Esophagus squamous epithelium (tissue), 5 donors: ENCODE measurements at places on chromosomes 6 and 20.

DNA sequence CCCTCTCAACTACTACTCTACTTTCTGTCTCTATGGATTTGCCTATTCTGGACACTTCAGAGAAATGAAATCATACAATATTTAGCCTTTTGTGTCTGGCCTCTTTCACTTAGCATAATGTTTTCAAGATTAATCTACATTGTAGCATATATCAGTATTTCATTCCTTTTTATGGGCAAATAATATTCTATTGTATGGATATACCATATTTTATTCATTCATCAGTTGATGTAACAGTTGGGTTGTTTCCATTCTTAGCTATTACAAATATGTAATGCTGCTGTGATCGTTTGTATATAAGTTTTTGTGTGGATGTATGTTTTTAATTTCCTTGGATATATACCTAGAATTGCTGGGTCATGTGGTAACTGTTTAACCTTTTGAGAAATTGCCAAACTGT is 23.4 kb downstream of the FAM184A start:
- DNase-seq: no peak

GRCh38 chr20:35515949-35516645 is 13.4 kb downstream of the C20orf173 start:
- DNase-seq: no peak

DNA sequence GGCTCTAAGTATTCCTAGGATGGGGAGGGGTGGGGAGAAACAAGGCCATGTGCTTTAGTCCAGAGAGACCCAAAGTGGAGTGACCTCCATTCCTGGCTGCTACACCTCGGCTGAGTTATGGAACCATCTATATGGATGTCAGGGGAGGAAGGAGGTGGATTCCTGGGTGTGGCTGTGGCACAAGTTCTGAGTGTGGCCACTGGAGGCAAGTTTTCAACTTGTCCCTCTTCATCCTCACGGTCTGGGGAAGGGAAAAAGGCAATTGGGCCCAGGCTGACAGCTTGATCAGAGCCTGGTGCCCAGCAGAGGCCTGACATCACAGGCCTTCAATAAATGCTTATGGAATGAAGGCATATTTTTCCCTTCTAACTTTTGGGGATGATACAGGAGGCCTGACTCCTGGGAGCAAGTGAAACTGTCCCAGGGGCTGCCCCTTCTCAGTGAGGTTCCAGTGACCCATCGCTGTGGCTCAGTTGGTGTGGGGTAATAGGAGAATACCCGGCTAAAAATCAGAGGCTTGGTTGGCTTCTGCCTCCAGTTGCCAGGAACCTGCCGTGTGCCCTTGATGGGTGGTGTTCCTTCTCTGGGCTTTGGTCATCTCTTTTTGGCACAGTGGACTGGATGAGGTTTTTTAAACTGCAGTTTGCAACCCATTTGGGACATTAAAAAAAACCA is 1.8 kb upstream of the ITPR3 start:
- no peak for DNase-seq

DNA sequence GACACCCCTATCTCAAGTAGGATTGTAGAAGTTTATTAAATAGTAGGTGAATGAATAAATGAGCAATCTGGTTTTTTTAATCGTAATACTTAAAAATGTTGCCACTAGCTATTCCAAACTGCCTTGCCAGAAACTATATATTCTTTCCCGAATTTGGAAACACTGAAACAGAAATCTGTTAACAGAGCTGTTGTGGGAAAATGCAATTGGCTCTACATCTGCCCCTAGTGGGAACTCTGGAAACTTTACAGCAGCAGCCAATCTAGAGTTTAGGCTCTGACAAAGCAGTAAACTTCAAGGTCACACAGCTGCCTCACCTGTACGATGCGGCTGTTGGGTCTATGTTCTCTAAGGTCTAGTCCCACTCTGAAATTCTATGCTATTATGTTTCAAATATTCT is 41.7 kb downstream of the SYNE1 start:
- no peak for DNase-seq

DNA sequence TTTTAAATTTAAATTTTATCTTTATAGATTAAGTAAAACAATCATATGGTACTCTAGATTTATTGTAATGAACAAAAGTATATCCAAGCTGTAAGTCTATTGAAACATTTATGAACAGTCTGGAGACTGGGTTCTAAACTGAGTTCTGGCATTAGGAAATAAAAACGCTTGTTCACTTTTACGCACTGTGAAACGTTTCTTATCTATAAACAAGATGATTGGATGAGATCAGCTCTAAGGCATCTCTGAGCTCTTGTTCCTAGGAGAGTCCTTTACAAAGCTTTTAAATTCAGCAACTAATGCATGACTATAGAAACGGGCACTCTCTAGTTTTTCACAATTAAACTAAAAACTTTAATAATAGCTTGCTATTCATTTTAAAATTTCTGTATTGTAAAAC is 6.8 kb downstream of the HUS1B start:
- DNase-seq: no peak

DNA sequence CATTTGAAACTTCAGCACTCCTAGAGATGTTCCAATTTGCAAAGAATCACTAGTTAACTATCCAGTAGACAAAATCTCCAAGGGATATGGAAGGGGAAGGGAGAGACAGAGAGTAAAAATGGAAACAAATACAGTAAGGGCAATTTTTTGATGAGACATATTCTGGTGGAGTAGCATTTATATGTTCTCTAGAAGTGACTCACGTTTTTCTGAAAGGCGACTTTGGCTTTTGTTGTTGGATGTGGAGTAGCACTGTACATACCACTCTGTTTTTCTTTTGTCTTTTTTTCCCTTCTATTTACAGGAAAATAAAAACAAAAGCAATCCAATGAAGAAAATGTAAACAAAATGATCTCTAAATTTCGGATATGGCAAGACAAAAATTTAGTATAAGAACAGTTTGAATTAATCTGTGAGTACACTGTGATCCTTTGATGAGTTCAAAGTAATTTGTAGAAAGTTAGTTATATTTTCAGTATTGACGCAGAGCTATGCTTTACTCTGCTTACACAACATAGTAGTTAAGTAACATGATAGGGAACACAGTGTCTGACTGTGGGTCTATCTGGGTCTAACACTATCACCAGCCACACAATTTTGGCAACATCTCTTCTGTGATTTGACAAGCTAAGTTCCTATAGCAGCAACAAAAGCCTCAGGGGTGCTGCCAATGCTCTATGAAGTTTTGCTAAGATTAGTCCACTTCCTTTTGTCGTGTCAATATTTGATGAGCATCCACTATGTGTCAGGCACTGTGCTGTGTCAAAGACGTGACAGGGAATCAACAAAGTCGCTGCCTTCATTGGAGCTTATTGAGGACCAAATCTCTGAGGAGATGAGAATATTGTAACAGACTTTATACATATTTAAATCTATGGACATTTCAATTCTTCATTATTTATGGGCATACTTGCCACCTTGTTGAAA is 27.3 kb upstream of the TAGAP start:
- DNase-seq: no peak

- DNase-seq: no peak
Measured at GRCh38 chr6:138285800-138286199, 67.5 kb upstream of the PBOV1 start.

DNA sequence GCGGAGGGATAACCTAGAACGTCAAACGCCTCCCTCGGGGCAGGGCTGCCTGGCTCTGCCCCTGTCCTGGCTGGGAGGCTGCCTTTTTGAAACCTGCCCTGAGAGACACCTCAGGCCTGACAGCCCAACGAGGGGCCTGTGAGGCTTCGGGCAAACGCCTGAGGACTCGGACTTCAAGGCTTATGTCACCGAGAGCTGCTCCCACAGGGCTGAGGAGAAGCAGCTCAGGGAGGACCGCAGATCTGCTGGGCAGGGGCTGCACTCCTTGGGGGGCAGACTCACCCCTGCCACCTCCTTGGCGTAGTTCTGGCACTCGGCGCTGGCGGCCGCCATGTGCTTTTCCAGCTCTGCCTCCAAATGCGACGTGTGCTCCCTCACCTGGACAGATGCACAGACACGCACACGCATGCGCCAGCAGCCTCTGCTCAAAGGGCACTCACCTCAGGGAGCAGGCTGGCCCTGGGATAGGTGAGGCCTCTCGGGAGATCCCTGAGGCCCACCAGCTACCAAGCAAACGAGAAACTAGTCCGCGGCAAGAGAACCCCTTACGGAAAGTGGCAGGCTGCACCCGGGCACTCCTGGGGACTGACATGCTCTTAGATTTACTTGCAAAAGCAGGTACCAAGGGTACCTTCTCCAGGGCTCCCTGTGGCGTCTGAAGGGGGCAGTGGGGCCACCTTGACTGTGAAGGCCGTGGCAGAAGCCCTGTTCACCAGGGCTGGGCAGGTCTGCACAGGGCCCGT is 49.6 kb downstream of the DSTN start:
- DNase-seq: no peak
